ENCODE measurements at places on chromosomes 3 and 15.

DNA sequence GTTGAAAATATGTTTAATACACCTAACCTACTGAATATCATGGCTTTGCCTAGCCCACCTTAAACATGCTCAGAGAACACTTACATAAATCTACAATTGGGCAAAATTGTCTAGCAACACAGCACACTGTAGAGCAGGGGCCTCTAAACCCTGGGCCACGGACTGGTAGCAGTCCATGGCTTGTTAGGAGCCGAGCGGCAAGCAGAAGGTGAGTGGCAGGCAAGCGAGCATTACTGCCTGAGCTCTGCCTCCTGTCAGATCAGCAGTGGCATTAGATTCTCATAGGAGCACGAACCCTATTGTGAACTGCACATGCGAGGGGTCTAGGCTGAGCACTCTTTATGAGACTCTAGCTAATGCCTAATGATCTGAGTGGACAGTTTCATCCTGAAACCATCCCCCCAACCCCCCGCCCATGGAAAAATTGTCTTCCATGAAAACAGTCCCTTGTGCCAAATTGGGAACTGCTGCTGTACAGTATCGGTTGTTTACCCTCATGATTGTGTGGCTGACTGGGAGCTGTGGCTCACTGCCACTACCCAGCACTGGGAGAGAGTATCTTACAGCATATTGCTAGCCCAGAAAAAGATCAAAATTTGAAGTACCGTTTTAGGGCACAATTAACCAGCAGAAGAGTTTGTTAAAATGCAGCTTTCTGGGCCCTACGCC lies 26.1 kb downstream of the CMSS1 start:
- no peak for DNase-seq

DNA sequence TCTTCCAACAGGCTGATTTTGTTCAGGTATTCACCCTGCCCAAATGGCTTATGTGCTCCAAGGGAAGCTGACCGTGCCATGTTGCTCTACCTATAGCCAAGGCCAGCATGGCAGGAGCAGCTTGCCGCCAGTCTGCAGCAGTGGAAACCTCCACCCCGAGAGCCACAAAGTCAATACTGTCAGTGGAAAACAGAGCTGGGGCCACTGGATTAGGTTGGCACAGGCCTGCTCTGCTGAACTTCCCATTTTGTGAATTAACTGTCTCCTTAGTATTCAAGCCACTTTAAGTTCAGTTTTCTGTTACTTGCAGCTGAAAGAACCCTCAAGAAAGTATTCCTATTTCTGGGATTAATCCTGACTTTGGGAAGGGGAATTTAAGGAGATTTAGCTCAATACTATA lies 63.8 kb upstream of the XCR1 start:
- no peak for DNase-seq

- DNase-seq = no peak
Measured at GRCh38 chr15:69543681-69544364, 91.2 kb downstream of the RPLP1 start.

- no peak for DNase-seq
Measured at GRCh38 chr15:75215107-75216004, 13.7 kb downstream of the C15orf39 start.

DNA sequence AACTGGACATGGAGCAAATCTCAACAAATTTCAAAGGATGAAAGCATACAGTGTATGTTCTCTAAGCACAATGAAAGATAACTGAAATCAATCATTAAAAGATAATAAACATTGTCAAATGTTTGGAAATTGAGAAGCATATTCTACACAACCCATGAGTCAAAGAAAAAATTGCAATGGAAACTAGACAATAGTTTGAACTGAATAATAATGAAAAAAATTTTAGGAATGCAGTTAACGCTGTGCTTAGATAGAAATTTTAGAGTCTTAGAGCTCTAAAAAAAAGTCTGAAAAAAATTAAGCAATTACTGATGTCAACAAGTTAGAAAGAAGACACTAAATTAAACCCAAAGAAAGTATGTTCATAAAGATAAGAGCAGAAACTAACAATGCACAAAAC lies 15.5 kb downstream of the RABL3 start:
- DNase-seq = no peak

DNA sequence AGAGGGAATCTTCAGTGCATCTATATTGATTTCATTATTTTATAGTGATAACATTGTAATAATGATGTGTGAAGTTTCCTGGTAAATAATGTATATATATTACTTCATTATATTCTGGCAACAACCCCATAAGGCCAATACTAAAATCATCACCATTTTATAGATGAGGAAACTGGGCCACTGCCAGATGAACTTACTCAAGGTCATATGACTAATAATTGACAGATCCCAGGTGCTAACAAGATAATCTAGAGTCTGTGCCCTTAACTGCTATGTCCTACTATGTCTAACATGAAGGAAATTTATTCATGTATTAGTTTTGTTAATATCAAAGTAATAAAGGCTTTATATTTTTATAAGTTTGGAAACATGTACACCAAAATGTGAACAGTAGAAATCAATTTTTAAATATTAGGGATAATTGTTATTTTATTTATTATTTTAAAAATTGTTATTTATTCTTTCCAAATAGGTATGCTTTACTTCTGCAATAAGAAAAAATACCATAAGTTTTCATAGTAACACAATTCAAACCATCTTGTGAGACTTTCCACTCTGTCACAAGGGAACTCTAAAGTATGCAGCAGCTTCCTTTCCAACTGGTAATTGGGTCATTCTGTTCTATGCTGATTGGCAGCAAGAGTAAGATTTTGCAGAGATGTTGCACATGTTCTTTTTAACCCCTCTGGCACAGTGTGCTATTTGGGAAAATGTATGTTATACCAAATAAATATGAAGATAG lies 90.8 kb upstream of the CMC1 start:
- DNase-seq = no peak

DNA sequence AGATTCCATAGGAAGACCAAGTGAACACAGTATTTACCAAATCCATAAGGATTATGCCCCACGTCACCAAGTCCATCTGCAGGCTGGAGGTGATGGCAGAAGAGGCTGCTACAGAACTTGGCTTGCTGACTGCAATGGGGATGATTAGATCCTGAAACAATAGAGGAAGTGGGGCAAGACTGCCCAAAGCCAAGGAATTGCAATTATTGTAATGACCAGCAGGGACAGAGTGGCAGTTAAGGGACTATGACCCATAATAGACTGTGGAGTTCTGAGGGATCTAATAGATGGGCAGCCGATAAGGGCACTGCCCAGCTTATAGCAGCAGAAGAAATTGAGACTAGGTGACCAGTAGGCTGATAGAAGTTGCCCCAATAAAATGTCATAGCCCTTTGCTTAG lies 108.4 kb downstream of the MINAR1 start:
- peak; percentile 6 for DNase-seq

- DNase-seq = peak; percentile 21
Measured at GRCh38 chr3:69425249-69425648, 39.4 kb upstream of the FRMD4B start.

GRCh38 chr3:141255846-141256261 lies 24.2 kb downstream of the PXYLP1 start:
- DNase-seq = no peak

GRCh38 chr15:64991536-64992135 lies 1.9 kb upstream of the SPG21 start:
- DNase-seq = no peak

DNA sequence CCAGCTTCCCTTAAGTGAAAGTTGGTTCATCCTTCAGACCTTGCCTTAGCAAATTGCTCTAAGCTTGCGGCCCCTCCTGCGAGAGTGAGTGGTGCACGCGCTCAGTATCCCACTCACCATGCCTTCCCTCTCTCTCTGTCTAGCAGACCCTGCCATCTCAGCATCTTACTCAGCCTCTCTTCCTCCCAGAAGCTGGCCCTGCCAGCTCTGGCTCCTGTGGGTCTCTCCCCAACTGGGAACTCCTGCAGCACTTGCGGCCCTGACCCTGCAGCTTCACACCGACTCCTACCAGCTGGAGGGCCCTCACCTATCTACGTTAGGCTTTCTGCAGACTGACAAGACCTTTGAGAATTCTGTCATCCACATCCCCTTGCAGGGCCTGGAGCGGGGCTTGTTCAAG lies 286.1 kb upstream of the TLE3 start:
- DNase-seq = no peak

DNA sequence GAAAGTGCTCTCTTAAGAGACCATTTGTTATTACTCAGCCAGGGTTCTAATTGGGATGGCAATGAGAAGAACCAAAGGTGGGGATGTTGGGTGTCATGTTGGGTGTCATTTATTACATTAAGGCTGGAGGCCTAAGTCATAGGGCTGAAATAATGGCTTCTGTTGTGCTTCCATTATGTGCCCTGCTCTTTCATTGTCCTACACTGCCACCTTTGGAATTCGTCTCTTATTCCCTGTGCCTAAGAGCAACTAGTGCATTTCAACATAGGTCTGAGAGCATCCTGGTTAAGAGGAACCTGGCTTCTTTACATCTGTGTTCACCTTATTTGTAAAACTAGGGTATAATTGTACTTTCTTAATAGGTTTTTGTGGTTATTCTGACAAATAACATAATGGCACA lies 32.2 kb downstream of the RIOX2 start:
- peak; percentile 0 for DNase-seq

DNA sequence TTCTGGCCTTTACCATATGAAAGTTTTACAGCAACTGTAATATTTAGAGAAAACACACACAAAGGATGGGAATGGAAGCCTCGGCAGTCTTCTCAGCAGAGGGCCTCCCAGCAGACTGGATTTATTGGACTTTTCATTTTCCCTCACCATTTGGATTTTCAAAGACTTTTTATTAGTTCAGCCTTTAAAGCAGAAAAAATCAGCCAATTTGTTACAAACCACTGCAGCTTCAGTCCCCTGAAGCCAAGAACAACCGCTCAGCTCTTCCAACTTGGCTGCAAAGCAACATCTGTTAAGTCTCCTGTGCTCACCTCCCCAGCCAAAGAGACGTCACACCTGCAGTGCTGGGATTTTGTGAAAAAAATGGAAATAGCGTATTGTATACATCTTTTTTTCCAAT lies 120.8 kb downstream of the GMPS start:
- no peak for DNase-seq

- DNase-seq = peak; percentile 24
Measured at GRCh38 chr3:48432411-48433371, 2.8 kb upstream of the PLXNB1 start.
